Frontal cortex (tissue), 4 donors: ENCODE measurements at places on chromosomes 3 and 15.

DNA sequence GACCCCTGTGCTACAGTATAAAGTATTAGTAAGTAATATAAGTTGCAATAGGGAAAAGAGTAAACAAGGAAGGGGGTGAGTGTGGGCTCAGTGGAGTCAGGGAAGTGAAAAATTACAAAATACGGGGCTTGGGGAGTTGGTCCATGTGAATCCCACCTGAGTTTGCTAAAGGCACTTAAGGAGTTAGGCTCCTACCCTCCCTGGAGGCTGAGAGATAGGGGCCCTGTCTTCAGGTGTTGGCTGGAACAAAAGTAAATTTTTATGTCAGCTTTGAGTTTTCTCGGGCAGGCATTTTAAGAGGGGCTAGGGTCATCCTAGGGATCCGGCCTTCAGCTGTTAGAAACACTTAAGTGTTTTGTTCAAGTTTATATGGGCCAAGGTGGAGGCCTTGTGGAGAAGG lies 8.2 kb downstream of the TRPC1 start:
- DNase-seq = no peak

DNA sequence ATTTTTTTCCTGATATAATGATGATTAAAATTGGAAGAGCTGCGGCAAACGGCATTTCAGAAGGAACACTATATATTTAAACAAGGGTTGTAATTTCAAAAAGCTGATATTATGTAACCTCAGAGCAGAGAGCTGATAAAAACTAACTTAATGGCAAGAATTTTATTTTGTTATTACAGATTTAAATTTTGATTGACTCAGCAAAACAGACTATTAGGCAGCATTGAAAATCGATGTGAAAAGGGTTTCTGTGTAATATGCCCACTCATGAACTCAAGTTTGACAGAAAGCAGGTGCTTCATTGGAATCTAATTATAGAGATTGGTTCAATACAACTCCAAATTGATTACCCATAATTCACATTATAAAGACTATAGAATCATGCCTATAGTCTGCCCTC lies 24.9 kb upstream of the LRIG1 start:
- no peak for DNase-seq

DNA sequence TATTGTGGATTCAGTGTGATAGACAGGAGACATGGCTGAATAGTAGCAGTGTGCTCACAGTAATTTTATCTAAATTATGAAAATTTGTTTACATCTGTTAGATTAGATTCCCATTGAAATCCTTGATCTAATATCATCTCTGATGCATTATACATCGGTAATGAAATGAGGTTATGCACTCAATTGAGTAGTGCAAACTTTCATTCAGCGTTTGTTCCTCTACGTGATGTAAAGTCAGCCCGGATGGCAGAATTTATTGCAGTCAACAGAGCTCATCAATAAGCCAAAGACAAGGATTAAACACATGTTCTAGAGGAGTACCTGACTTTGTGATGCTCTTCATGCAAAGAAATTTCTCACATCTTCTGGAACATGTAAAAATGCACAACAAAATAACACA lies 549.2 kb downstream of the GOLGA6L6 start:
- no peak for DNase-seq

GRCh38 chr15:66390678-66391077 lies 4.0 kb downstream of the MAP2K1 start:
- DNase-seq = no peak

DNA sequence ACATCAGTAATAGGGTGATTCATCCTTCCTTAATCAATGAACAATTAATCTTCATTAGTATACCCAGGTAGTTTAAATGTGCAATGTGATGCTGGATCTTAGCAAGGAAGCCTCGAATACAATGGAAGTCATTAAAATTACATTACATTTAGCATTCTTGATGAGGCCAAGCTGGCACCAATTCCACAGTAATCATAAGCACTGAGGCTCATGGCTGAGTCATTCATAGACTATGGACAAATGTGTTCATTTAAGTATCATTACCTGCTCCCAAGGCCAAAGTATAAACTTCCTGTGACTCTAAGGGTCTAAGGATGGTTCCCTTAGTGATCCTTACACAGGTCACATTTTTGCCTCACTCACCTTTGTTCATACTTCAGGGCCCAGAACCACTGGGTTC lies 266.4 kb upstream of the CDIN1 start:
- DNase-seq = no peak

DNA sequence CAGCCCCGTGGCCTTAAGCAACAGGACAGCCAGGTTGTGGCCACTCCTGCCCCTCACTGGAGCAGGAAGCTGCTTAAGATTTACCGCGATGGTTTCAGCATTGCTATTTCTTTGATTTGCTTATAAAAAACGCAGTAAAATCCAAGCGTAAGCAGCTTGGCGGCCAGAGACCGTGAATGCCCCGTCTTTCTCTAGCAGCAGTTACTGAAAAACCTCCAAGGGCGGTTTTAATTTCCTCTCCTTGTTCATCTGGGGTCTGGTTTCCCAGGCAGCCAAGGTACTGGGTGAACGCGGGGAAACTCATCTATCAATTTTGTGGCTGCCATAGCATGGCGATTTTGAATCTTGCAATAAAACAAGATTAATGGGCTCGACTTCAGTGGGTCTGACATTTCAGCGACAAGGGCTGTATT lies 130.3 kb downstream of the MINAR1 start:
- no peak for DNase-seq

DNA sequence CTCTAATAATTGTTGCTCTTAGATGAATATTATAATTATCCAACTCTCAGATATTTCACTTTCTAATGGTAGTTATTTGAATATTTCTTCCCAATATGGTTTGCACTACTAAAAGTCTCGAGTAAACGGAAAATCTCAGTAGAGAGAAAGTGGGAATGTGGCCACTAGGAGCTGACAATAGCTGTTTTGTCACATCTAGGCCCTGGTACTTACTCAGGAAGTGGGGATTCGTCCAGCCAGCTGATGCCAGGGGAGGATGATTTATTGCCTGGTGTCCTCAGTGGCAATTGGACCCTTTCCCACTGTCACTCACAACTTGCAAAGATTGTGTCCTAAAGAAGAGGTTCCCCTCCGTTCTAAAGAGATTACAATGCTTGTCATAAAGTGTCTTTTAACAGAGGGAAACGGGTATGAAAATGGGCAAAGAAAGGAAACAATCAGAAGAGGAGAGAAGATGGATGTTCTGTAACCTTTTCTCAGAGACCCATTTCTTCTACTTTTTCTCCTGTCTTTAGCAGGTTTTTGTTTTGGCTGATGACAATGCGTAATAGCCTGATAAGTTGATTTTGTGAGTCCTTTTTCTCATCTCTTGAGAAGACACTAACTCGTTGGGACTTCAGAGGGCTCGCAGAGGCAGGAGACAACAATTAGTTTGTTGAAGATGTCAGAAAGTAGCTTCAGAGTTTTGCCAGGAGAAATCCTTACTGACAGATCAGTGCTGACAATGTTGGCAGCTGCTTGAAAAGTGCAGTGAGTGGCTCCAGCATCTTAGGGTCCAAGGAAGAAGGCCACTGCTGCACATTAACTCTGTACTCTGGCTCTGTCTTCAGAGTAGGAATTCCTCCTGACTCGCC lies 320.6 kb downstream of the MECOM start:
- no peak for DNase-seq

DNA sequence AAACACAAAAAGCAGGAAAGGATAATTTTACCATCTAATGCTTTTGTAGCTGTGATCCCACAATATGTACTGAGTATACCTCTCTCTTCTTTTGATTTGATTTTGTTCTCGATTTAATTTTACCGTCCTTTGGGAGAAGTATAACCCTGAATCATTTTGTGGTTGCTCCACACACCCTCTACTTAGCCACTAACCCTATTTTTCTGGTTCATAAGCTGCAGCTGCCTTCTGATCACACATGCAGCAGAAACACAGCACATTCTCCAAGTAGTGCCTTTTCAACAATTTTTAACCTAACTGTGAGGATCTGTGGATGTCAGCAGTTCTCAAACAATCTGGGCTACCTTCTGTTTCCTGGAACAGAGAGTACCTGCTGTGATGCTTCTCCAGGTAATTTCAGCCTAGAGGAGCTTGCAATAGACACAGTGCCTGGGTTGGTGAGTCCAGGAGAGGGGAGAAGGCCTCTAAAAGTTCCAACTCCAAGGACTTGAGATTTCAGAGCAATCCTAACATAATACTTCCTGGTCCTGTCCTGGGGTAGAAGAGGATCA lies 40.3 kb downstream of the HGD start:
- DNase-seq = no peak

GRCh38 chr3:152205097-152205593 lies 63.6 kb upstream of the MBNL1 start:
- DNase-seq = no peak

DNA sequence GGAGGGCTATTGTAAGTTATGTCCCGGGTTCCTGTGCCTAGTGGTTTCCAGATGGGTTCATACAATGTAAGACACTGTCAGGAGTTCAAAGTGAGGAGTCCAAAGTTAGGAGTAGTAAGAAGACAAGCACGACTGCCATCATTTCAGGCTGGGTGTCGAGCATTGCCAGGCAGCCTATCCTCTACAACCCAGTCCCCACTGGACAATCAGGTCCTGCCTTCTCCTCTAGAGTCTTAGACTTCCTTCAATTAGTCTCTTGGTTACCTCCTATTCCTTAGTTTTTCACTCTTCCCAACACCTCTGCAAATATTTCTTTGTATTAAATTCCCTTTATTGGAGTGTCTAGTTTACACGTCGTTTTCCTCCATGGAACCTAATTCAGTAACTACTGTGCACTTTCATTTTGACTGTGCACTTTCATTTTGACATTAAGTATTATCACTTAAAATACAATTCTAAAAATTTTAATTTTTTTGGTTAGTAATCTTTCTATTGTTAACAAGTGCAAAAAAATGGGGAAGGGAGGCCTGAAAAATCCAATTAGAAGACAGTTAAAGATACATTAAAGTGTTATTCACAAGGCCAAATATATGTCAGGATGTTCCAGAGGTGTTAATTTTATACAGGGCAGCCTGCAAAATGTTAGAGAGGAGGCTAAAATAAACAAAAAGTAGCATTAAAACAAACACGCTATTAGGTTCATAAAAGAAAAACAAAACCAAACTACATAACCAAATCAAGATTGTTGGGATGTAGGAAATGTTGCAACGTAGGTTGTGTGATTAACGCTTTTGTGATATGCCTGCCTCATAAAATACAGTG lies 155.3 kb downstream of the TBL1XR1 start:
- DNase-seq = no peak

DNA sequence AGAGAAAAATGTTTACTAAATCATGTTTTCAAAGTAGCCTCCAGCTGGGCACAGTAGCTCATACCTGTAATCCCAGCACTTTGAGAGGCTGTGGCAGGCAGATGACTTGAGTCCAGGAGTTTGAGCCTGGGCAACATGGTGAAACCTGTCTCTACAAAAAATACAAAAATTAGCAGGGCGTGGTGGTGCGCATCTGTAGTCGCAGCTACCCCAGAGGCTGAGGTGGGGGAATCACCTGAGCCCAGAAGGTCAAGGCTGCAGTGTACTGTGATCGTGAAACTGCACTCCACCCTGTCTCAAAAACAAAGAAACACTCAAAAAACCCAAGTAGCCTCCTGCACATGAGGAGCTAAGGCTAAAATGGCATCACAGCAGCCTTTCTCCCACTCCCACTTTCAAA lies 1.6 kb upstream of the PPIB start:
- DNase-seq = no peak

- no peak for DNase-seq
Observed at GRCh38 chr3:152277198-152277597, 8.5 kb downstream of the MBNL1 start.

GRCh38 chr3:156711113-156711512 lies 36.7 kb downstream of the TIPARP start:
- DNase-seq = no peak

DNA sequence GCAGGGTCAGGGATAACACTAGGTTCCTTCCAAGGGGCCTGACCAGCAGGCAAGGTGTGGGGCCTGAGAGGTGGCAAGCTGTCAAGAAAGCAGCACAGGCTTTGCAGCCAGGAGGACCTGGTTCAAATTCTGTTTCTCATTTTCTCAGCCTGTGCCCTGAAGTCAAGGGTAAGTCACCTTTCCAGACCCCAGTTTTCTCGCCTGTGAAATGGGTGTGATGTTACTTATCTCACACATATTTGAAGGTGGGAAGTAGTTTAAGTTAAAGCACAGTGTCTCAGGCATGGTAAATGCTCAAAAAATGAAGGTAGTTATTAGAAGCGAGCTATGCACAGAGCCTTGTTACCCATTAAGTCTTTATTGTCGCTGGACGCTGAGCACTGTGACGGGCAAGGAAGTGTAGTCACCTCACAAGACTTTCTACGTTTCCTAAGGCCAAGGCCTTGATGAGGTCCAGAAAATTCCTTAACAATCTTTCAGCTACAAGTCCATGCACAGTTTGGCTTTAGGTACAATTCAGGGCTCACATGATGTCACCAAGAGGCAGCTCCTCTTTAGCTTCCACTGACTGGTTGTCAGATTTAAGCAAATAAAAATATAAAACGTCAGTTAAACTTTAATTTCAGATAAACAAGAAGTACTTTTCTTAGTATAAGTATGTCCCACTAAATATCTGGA lies 522.6 kb upstream of the PROK2 start:
- no peak for DNase-seq

GRCh38 chr3:43273416-43273815 lies 12.9 kb upstream of the SNRK start:
- DNase-seq = no peak

DNA sequence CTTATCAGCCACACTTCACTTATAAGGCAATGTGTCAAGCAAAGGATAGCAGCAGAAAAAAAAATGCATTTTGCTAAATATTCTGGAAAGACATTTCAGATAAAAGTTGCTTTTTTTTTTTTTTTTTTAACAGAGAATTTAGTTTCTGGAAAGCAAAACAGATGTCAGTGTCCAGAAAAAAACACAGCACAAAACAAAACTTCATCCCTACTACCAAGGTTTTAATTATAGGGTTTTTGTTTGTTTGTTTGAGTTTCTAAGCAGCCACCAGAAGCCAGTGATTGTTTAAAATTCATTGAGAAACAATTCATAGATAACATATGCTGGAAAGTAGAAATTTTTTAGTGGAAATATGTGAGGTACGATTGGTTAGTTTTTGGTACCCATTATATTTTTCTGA lies 1202.7 kb downstream of the OTOL1 start:
- no peak for DNase-seq

GRCh38 chr15:68594533-68595259 lies 15.9 kb downstream of the CORO2B start:
- no peak for DNase-seq
